Activated T-cell treated with anti-CD3 and anti-CD28 coated beads, Interleukin-2, amount 50 U/mL, for 4 hours (primary cell): ENCODE measurements at places on chromosomes 6 and 20. TPM values are rescaled to one million over a fixed set of nuclear protein-coding genes. Genes with fewer than 3 reads are reported as not detected.

GRCh38 chr6:28988536-28989311 is 16.4 kb downstream of the ZNF311 start:
- DNase-seq, result peak; percentile 61

DNA sequence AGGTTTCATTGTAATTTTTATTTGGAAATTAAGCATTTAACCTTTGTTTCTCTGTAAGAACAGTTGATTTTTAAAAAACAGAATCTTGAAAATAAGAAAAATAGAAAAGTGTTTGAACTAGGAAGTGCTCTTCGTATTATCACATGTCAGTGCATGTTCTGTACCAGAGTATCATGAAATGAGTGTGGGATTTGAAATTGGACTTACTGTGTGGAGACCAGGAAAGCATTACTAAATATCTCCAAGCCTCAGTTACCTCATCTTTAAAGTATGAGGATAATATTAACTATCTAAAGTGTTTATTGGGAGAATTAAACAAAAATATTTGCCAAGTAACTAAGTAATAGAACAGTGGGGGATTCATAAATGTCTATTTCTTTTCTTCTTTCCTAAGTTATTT is 156.9 kb upstream of the FLRT3 start:
- DNase-seq, result no peak

DNA sequence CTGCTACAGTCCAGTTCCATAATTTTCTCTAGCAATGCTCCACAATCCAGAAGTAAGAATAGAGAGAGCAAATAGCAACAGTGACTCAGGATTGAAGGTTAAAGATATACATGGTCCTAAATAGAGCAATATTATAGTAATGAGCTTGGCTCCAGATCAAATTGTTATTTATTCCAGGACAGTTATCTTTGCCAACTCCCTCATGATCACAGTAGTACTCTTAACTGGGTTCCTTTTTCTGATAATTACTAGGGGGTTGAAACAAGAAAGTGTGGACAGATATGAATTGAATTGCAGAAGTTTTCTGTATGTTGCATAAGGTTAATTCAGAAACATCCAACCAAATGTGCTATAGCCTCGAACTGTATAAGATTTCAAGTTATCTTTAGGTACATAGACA is 11.9 kb downstream of the FAM184A start:
- DNase-seq, result no peak

GRCh38 chr6:142833054-142833453 is 111.9 kb downstream of the HIVEP2 start:
- DNase-seq, result no peak

- DNase-seq, result no peak
These were observed 1.1 kb upstream of the LCA5 start for GRCh38 chr6:79538106-79538971.

DNA sequence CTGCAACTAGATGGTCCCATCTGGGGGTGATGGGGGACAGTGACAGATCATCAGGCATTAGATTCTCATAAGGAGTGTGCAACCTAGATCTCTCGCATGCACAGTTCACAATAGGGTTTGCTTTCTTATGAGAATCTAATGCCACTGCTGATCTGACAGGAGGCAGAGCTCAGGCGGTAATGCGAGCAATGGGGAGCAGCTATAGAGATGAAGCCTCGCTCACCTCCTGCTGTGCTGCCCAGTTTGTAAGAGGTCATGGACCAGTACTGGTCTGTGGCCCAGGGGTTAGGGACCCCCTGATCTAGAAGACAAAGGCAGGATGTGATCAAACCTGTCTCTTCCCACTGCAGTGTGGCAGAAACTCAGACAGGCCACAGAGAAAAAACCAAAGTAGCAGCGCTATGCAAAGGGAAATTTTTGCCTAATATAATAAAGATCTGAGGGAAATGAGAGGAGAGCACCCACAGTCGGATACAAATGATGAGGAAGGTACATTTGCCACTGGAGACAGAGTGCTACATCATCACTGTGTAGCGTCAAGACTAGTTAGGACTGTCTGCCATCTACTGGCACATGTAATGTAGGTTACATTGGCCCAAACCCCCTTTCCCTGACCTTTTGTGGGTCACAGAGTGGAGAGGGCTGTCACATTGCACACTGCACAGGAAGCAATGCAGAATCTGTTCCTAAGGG is 4.1 kb upstream of the LY86 start:
- DNase-seq, result no peak

The SCUBE3 gene
- not detected for total RNA-seq

GRCh38 chr6:95654176-95654575 is 76.8 kb downstream of the MANEA start:
- no peak for DNase-seq

The PHACTR1 gene
- 0.26 TPM for total RNA-seq

DNA sequence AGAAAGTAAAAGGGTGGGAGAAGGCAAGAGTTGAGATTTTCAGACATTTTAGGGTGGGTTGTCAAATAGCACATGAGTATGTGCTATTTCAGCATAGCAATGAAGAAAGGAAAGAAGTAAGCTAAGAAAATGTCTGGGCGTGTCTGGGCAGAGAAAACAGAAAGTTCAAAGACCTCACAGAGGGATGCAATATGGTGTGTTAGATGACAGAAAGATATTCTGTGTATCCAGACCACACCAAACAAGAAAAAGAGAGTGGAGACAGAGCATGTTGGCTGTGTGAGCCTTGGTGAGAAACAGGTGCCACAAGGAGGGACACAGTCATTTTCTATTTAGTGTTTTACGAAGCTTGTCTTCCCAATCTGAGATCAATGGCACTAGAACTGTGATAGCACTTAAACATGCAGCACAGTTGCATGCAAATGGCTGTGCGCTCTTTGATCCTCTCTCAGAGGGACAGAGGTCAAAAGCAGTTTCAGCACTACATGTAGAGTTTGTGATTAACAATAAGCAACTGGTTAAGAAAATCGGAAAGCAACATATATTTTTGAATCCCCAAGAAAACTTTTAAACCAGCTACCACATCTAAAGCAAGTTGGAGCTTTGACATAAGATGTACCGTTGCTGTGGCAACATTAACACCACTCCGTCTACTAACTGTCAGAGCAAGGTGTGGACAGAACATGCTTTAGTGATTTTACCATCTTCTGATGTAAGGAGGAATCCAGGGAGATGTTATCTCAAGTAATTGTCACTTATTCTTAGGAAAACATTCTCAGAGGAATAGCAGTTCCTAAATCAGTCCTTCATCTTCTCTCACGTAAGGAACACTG is 515.5 kb upstream of the NOX3 start:
- DNase-seq, result no peak

DNA sequence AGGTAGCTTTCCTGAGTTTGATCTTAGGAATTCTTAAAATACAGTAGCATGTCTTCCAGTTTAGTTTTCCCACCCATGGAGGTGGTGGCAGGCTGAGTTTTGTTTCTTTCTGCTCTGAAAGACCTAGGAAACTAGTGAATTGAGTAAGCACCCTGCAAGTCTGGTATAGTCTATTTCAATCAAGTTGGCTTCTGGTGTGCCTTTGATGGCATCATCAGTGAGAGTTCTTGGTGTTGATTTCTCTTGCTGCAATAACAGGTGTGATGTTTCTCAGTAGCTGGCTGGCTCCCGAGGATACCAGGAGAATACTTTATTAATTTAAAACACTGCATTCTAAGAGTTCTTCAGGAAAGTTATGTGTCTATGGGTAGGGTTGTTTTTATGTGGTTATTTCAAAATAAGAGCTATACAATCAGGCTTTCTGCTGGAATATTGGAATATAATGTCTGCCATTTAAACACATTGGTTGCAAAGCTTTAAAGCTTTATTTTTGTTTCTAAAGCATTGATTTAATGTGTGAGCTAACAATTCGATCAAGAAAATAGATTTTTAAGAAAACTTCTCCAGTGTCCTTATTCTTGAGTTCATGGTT is 19.0 kb downstream of the VAPB start:
- no peak for DNase-seq

The MRPS18B gene
- 103 TPM for total RNA-seq

- DNase-seq, result no peak
These were observed 593.1 kb upstream of the GJE1 start for GRCh38 chr6:141539617-141540016.

GRCh38 chr6:157056275-157056674 is 267.0 kb downstream of the TMEM242 start:
- DNase-seq, result peak; percentile 18

The ADGRF4 gene
- not detected for total RNA-seq

GRCh38 chr6:13425943-13426931 is 61.2 kb downstream of the GFOD1 start:
- no peak for DNase-seq

- no peak for DNase-seq
These were observed 66.5 kb upstream of the SLC35F1 start for GRCh38 chr6:117840541-117840983.

GRCh38 chr6:22357724-22358189 is 60.9 kb upstream of the PRL start:
- no peak for DNase-seq

- peak; percentile 75 for DNase-seq
These were observed 7.8 kb upstream of the MDGA1 start for GRCh38 chr6:37705239-37706051.

DNA sequence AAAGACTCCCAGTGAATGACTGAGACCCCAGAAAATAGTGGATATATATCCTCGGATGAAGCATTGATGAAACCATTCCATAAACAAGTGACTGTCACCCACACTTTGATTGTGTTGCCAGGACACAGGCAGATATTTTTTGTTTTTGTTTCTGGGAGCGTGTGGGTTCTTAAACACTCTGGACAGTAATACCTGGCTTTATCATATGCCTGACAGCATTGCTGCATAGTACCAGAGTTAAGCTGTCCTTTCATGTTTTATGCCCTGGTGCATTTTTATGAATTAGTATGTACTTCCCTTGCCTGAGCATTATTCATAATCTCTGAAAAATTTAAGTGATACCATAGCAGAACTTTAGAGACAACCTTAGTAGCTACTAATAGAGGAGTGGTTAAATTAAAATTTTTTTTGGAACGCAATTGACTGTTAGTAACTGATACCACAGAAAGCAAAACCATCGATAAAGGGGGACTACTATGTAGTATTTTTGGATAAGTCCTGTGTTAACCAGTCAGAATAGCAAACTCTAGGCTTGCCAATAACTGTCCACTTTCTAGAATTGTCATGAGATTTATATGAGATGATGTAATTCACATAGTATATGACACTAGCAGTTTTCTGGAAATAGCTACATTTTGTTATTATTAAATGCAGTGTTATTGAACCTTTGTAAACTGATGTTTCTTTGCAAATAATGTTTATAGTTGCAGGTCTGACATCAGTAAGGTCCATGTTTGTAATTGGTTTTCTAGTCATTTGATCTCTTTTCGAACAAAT is 30.4 kb downstream of the SENP6 start:
- no peak for DNase-seq

The AVP gene
- not detected for total RNA-seq

DNA sequence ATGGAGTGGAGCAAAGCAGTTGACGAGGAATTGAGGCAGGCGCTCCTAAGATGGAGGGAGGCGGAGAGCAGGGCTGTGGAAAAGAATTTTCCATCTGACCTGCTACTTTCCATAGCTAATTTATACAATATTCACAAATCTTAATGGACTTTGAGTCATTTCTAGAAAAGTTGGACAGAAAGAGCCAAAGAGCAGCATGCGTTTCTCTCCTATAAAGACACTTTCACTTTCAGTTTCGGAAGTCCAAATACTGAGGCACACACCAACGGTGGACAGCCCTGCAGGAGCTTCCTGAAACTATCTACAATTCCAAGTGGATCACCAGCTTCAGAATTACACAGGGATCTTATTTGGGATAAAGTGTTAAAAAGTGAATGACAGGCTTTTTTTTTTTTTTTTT is 43.5 kb downstream of the PANK2 start:
- no peak for DNase-seq

GRCh38 chr6:41664271-41664670 is 26.0 kb downstream of the MDFI start:
- no peak for DNase-seq

GRCh38 chr6:125445054-125445453 is 143.3 kb upstream of the HDDC2 start:
- DNase-seq, result no peak

GRCh38 chr6:124924333-124924759 is 37.9 kb upstream of the RNF217 start:
- no peak for DNase-seq

GRCh38 chr6:148565930-148566663 is 180.7 kb upstream of the UST start:
- no peak for DNase-seq

DNA sequence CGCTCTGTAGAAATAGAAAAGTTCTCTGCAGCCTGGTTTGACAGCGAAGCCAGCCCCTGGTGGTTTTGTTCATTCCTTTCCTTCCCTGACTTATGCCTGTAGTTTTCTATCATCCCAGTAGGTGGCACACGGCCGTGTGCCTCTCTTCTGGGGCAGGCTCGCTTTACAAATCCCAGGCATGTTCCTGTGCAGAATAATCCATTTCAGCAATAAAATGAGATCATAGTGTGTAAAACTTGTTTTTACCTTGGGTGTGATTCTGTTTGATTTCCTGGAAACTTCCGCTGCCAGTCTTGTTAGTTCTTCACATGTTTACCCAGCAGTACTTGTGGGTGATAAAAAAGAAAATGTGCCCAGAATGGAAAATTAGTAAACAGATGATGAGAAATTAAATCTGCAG is 7.4 kb upstream of the INSM1 start:
- no peak for DNase-seq

The PKHD1 gene
- total RNA-seq, result not detected

DNA sequence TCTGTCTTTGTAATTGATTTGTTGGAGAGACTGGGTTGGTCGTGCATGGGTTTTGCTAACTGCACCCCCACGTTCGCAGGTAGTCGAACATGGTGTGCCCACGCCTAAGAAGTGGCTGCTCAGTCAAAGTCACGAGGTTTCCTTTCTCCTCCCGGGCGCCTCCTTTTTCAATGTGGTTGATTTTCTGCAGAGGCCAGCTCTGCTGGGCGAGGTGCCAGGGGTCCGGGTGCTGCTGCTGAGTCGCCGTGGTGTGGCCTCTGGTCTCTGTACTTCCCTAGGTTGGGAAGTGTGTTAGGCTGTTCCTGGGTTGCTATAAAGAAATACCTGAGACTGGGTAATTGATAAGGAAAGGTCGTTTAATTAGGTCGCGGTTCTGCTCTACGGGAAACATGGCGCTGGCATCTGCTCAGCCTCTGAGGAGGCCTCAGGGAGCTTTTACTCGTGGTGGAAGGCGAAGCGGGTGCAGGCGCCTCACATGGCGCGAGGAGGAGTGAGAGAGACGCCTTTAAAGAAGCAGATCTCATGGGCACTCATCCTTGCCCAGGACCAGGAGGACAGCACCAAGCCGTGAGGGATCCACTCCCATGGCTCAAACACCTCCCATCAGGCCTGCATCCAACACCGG is 14.1 kb downstream of the OSBPL2 start:
- DNase-seq, result no peak

The PLCB1 gene
- 2.8 TPM for total RNA-seq

The WFDC12 gene
- not detected for total RNA-seq

GRCh38 chr6:41075651-41076626 is 3.2 kb downstream of the NFYA start:
- DNase-seq, result no peak

GRCh38 chr6:39197521-39197920 is 31.8 kb downstream of the KCNK5 start:
- DNase-seq, result no peak
